Cardiac septum (tissue), 1 donor: ENCODE measurements at places on chromosomes 5 and 9. TPM values are rescaled to one million over a fixed set of nuclear protein-coding genes. Genes with fewer than 3 reads are reported as not detected.

The DENND4C gene
- total RNA-seq: 21.4 TPM

The FAM81B gene
- total RNA-seq: not detected

The SLC46A2 gene
- 0.16 TPM for total RNA-seq

GRCh38 chr9:124790801-124791505 lies 14.0 kb downstream of the OLFML2A start:
- peak; percentile 15 for DNase-seq
